ENCODE measurements at places on chromosomes 11 and 22.
A peak's percentile ranks its signal among the peaks of the same experiment; 100 is the strongest.

DNA sequence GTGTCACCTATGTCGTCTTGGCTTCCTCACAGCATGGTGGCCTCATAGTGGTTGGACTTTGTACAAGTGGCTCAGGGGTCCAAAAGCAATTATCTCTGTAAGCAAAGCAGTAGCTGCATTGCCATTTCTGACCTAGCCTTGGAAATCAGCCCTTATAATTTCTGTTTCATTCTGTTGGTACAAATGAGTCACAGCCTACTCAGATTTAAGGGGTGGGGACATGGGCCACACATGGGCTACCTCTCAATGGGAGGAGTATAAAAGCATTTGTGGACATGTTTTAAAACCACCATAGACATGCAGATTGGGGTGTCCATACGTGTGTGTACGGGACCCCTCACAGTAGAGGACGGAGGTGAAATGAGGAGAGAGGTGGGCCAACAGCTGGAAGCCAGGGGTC lies 41.6 kb downstream of the CHRDL2 start:
- no peak for DNase-seq

- no peak for DNase-seq
These were observed 21.3 kb upstream of the CACNG2 start for GRCh38 chr22:36724836-36725235.

- no peak for DNase-seq
These were observed 424.1 kb upstream of the TENM4 start for GRCh38 chr11:79864882-79865281.

GRCh38 chr11:81380395-81380794 lies 1353.3 kb downstream of the FAM181B start:
- no peak for DNase-seq

DNA sequence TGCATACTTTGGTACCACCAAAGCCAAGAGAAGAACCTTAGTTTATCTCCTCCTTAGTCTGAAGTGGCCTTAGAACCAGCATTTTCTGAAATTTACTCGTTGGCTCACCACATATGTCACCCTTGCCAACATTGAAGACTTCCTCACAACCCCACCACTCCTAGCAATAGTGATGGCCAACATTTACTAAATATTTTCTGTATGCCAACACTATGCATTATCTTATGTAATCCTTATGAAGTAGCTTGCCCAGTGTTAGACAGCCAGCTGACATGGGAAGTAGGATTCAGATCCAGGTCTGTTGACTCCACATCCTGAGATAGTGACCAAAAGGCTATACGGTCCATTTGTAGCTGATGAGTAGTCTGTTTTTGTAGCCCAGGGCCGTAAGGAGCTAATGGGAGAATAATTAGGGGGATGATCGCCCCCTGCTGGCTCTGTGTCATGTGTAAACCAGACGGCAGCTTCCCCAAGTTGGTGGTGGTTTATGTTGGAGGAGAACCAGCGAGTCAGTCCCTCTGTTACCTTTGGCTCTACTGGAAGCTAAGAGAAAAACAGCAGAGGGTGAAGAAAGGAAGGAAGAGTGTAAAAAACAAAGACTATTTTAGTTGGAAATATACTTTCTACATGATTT lies 120.5 kb upstream of the RASSF10 start:
- DNase-seq, result peak; percentile 80

All from hematopoietic multipotent progenitor cell treated with erythropoietin and hydrocortisone succinate and interleukin-3 and kit ligand, for 8 days (in vitro differentiated cells).